Ammon's horn (tissue), 1 donor: ENCODE measurements at places on chromosomes 1 and 21.

DNA sequence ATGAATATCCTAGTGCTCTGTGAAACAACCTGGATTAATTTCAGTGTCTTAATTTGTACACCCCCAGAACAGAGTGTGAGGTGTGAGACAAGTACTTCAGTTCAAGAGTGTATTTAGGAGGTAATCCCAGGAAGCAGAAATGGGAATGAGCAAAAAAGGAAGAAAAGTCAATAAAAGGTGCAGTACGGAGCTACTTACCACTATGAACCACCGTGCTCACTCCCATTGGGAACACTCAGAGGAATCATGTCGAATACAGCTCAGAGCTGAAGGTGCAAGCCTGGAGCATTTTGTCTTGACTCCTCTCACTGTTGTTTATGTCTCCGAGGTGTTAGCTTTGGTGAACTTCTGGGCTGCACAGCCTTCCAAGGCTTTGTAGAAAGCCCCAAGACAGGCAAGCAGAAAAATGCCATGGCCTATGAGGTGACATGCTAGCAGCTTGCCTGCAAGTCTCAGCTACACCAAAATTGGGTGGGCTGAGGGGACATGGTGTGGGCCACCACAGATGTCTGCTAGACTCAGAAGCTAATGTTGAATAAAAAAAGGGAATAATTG is 7.4 kb upstream of the SVBP start:
- DNase-seq: no peak

DNA sequence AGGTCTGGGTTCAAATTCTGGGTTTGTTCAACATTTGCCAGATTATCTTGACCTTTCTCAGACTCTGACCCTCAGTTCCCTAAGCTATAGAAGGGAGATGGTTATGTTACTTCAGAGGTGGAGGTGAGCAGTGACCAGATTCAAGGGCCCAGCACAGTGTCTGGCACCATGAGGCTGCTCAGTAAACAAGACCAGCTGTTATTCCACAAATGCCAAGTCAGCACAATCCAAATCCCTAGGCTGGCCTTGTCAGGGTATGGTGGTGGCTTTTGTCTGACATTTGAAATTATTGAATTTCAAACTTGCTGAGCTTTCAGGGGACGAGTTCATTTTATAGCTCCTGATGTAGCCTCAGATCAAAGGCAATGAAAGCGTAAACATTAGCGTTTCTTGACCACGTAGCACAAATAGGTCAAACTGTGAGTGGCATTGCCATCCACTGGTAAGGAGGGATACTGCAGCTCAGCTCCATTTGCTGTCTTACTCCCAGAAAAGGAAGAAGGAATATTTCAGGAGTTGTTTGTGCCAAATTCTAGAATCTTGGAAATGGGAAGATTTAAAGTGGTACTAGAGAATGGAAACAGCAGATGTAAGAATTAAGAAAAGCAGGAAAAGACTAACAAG is 94.3 kb upstream of the EDN2 start:
- no peak for DNase-seq

DNA sequence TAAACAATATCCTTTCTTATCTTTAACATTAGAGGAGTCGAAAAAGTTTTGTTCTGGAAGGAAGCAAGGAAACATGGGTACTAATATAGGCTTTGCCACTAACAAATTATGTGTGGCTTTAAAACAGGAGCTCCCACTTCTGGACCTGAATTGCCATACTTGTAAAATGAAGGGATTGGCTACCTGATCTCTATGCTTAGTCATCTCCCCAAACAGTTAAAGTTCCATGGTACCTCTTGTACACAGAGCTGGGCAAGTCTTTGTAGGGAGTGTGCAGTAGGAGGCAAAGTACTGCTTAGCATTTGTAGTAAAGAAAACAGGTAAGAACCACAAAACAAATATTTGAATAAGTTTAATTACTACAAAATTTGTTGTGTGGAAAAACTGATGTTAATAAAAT is 81.3 kb downstream of the MAST2 start:
- no peak for DNase-seq

DNA sequence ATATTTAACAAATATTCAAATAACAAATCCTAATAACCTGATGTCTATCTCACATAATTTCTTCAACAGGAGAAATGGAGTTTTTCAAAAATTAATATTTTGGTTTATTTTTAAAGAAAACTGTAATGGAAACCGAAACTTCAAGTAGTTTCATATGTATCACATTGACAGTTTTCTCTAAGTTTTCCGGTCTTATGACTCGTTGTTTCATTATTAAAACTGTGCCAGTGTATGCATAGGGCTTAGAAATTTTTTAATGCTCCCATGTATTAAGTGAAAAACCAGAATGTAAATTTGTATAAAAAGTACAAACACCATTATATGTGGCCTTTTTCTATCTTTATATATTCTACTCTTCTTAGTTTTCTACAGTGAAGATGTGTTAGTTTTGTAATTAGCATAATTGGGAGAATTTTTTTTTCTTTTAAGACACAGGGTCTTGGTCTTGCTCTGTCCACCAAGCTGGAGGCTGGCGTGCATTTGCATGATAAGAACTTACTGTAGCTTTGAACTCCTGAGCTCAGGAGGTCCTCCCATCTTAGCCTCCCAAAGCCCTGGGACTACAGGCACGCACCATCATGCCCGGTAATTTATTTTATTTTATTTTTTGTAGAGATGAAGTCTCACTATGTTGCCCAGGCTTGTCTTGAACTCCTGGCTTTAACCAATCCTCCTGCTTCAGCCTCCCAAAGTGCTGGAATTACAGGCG is 43.9 kb upstream of the SAMSN1 start:
- DNase-seq: no peak

DNA sequence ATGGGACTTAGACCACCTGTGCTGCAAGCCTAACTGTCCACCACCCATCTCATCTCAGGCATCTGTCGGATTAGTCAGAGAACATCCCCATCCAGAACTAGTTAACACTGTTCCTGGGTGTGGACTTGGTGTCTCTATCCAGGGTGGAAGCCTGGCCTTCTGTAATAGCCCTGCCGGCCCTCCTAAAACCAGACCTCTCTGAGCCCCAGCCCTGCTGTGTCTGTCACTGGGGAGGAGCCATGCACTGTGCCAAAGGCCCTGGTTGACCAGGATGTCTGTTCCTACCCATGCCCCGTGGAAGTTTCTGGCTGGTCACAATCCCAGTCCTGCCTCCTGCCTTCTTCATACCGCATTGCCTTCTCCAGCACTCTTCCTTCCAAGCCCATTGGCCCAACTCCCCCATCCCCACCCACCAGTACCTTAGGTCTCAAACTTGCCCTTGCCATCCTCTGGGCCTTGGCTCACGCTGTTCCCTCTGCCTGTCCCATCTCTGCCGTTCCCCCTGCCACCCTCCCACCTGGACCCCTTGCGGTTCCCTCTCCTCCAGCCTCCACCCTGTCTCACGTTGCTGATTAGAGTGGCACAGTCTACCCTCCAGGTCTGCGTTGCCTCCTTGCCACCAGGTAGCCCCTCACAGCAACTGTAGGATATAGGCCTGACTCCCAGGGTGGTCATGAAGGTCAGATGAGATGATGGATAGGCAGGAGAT is 105.6 kb downstream of the EPHB2 start:
- no peak for DNase-seq

DNA sequence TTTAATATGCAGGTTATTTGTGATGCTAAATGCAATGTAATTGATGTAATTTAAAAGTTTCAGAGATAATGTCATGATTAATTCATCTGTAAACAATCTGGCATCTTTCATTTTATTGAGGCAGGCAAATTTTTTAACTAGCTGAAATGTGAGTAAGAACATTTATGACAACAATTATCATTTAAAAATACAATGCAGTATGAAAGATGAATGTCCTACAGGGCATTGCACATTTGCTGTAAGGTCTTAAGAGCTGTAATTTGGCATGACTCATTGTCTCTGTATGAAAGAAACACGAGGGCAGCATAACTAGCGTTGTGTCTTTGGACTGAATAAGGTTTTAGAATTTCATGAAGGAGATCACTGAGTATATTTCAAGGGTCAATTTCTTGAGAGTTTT is 642.8 kb downstream of the PLA2G4A start:
- no peak for DNase-seq
